ENCODE measurements at places on chromosomes 12 and 14.

GRCh38 chr12:123151457-123152454 is 866 bp upstream of the PITPNM2 start:
- no peak for DNase-seq

DNA sequence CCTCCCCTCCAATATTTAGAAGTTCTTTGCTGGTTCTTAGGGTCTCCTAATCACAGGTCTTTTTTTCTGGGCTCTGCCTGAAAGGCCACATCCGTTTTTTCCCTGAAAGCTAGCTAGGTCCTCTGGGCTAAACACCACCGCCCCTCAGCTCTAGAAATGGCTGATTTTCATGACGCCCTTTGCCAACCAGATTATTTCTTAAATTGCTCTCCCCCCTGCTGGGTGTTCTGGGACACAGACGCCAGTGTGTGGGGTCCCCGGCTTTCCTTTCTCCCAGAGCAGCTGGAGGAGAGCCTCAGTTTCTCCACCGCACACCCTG is 45.3 kb upstream of the ATP23 start:
- no peak for DNase-seq

DNA sequence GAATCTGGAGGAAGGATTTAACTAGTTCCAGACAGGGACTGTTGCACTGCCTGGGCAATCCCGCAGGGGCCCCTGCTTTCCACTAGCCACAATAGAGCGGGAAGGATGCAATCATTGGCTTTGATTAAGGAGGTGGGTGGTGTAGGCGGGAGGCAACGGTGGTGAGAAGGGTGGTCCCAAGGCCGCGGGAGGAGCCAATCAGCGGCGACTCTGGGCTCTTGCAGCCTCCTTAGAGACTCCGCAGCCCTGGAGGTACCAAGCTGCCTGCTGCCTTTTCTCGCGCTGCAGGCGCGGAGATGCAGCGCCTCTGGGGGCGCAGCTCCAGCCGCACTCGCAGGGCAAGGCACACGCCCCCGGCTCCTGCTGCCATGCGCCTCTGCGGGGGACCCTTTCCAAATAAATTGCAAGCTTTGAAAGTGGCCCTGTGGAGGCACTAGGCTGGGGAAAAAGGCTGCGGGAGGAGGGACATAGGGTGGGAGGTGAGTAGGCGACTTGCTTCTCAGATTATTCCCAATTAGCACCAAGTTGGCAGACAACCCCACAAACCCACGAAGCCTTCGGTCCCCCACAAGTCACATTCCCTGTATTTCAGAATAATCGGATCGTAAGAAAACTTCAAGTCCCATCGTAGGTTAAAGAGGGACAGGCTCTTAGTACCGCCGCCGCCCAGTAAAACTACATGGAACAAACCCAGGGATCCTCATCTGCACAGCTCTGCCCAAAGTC is 858 bp upstream of the KCNA1 start:
- no peak for DNase-seq

GRCh38 chr12:92047393-92047826 is 98.2 kb downstream of the BTG1 start:
- no peak for DNase-seq

GRCh38 chr14:29548948-29549370 is 378.7 kb downstream of the PRKD1 start:
- peak; percentile 68 for DNase-seq

- DNase-seq: no peak
Observed at GRCh38 chr12:120079411-120080400, 36.8 kb downstream of the RAB35 start.

DNA sequence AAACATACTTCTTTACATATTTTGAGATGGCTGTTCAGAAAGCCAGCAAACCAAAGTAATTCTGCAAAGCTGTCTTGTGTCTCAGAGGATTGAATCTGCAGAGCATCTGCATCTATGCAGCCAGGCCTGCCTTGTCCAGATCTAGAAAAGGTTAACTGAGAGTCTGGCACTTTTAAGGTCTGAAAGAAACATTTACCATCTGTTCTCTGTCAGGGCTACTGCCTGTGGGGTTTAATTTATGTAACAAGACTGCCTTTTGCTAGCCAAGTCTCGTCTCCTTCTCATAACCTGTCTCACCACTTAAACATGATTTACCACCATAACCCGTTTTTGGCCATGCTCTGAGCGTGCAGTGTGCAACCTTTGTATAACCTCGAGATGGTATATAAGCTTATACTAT is 194.2 kb downstream of the SYT10 start:
- DNase-seq: peak; percentile 1

DNA sequence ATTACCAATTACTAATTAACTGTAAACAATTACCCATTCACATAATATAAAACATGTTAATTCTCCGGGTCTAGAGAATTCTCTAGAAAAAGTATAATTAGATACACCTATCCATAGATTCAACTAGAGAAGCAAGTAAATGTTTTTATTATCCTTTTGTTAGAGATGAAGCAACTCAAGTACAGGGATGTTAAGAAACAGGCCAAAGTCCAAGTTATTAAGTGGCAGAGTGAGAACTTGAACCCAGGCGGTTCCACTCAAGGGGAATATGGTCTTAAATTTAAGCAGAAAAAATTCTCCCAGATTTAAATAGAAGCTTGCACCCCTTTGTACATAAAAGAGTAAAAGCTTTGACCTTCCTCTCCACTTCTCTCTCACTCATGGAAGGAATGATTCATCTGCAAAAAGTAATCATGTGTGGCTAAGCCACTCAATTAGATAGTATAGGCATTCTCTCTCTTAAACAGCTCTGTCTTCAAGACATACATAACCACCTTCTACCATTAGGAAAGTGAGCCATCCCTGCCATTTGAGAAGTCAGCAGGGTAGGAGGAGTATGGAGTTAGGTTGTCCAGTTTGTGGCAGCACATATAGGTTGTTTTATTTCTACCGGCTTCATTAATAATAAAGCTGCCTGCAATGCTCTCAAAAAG is 34.1 kb downstream of the ERGIC2 start:
- no peak for DNase-seq

DNA sequence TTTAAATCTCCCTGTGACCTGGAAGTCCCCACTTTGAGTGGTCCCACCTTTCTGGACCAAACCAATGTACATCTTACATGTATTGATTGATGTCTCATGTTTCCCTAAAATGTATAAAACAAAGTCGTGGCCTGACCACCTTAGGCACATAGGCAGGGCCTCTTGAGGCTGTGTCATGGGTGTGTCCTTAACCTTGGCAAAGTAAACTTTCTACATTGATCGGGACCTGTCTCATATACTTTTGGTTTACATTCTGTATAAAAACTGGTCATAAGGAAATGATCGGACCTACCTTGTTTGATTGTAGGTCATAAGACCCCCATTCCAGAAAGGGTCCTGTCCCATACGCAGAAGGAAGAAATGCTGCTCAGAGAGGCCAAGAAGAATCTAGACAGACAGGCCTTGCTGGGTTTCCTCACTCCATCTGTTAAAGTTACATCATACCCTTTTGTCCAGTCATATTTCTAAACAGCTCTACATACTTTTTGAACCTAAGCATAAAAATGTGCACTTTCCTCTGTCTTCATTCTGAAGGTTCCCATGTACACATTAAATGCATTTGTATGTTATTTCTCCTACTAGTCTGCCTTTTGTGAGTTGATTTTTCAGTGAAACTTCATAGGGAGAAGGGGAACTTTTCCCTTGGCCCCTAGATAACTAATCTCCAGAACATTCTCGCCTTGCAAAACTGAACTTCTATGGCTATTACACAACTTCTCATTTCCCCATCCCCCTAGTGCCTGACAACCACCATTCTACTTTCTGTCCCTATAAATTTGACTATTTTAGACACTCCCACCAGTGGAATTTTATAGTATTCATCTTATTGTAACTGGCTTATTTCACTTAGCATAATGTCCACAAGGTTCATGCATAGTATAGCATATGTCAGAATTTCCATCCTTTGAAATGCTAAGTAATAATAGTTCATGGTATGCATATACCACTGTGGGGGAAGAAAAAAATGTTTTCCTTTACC is 30.2 kb upstream of the CPM start:
- DNase-seq: no peak

DNA sequence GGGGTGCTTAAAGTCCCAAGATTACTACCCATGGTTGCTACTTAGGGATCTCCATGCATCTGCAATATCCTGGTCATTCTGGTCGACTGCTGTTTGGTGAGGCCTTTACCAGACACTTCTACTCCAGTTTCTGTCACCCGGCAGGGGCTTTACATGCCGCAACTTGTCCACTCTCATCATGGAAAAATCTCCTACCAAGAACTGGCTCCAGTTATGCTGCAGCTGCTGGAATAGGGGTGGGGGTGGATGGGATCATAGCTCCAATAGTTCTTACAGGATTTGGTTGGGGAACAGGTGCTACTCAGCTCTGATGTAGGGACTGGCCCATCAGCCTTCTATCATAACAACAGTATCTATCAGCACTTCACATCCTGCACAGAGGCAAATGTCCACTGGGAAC is 51.6 kb downstream of the SPTB start:
- DNase-seq: no peak

GRCh38 chr12:71455028-71455737 is 15.6 kb downstream of the LGR5 start:
- DNase-seq: no peak

DNA sequence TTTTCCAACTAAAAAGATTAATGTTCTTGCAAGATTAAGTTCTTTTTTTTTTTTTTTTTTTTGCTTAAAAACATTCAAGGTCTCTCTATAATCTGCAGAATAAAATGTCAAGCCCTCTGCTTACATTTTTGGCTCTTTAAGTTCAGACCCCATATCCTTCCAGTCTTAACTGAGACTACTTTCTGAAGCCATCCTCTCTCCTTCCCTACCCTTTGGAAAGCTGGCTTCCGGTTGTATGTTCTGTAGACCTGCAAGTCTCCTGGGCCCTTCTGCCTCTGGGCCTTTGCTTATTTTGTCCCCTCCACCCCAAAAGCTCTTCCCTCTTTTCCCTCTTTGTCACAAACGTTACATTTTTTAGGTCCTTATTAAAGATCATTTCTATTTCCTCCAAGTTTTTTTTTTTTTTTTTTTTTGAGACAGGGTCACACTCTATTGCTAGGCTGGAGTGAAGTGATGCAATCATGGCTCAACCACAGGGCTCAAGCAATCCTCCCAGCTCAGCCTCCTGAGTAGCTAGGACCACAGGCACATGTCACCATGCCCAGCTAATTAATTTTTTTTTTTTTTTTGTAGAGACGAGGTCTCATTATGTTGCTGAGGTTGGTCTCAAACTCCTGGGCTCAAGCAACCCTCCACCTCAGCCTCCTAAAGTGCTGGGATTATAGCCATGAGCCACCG is 46.5 kb downstream of the PTPRB start:
- DNase-seq: no peak

- DNase-seq: no peak
Observed at GRCh38 chr14:55936691-55937090, 181.5 kb upstream of the PELI2 start.

DNA sequence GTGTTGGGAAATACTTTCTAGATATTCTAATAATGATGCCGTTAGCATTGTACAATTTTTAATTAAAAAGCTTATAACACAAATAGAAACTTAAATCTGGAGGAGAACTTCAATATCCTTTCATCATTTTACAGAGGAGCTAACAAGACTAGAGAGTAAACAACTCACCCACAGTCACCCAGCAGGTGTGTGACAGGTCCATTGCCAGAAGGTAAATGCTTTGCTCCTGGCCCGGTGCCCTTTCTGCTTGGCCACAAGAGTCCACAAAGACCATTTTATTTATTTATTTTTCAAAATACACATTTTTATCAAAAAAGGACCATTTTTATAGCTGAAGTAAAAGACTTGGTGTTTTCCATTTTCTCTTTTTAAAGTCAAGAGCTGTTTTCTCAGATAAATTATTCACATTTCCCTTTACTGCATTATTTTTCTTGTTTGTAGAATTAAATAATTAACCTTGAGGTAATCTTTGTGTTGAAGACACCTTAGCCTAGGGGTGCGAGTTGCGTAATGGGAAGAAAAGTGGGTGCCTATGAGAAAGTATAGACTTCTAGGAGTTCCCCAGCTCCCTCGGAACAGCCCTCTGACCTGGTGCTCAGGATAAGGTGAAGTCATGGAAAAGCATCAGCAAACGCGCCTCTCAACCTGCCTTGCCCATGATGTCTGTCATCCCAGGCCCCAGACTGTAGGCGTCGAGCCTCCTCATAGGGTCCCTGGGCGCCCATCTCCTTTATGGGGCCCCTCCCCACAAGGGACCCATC is 26.3 kb upstream of the AMIGO2 start:
- DNase-seq: no peak

DNA sequence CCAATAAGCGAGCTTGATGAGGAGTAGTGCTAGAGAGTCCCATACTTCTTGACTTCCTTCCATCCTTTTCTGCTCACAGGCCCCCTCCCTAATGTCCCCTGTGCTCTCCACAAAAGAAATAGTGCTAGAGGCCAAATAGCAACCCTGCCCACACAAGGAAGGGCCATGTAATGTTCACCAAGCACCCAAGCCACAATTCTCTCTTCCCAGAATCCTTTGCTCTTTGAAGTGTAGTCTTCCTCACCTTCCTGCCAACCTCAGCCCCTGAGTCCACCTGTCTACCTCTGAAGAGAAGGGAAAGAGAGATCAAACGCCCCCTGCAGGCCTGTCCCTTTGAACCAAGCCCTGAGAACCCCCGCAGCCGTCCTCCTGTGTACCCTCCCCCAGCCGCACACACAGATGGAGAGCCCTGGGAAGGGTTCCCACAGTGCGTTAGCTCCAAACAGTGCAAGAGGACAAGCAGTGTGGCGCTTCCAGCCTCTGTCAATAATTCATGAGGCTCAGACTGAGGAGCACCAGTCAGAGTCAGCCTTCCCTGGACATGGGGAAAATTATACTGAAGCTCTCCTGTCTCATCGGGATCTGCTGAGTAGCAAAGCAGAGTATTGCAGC is 1.9 kb upstream of the DHRS4 start:
- no peak for DNase-seq

GRCh38 chr12:127507341-127507740 is 759.6 kb upstream of the TMEM132C start:
- no peak for DNase-seq

All from NAMALWA (cell line).